ENCODE measurements at places on chromosomes 11 and 22.

GRCh38 chr11:76604081-76604625 is 66.4 kb downstream of the LRRC32 start:
- no peak for DNase-seq

DNA sequence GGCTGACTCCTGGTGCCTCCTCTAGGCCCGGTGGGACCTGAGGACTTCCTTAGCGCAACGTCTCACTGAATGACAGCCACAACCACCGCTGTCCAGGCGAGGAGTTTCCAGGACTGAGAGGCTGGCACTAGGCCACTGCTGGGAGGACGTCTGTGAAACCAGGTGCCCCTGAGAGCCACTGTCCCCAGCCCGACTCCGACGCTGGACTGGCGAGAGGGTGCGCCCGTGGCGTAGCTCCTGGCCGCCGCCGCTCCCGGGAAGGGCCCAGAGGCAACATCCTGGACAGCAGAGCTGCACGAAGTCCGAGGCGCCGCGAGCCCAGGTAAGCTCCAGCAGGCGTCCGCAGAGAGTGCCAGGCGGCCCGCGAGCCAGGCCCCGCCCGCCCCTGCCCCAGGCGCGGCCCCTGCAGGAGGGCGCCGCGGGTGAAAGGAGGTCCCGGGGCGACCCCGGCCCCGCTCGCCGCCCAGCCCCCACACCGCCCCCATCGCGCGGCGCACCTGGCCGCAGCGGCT is 525 bp downstream of the DGCR2 start:
- no peak for DNase-seq

- peak; percentile 13 for DNase-seq
Observed at GRCh38 chr11:6443269-6444003, 2.6 kb upstream of the HPX start.

GRCh38 chr22:21038405-21038804 is 6.0 kb upstream of the SLC7A4 start:
- DNase-seq = no peak

DNA sequence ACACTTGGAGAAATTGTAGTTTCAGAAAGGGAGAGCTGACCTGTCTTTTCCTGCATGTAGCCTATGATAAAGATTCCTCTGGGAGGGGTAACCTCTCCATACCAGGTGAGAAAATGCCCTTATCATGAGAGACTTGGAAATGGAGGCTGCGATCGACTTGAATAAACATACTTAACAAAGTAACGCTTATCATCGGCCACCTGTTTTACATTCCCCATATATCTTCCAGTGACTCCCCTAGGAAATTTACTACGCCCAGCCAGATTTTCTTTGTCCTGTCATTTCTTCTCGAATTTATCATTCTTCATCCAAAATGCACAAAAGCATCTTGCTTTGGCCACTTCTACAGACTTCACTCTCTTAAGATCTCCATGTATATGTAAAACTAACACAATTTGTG is 143.5 kb downstream of the CCDC81 start:
- no peak for DNase-seq

DNA sequence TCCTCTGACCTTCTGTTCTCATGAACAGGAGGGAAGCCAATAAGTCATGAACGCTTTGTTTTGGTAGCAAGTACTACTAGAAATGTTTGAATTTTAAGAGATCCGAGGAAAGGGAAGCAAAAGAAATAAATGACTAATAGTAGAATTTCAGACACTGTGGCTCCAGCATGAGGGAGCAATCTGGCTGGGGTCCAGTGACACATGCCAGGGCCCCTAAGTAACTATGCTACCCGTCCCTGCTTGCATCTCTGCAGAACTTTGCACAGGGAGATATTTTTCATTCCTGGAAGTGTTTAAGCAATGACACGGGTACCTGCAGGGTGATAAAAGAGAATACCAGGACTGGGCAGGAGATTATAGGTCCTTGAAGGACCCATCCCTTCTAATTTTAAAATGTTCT is 7.3 kb upstream of the ADAMTS8 start:
- DNase-seq = no peak

DNA sequence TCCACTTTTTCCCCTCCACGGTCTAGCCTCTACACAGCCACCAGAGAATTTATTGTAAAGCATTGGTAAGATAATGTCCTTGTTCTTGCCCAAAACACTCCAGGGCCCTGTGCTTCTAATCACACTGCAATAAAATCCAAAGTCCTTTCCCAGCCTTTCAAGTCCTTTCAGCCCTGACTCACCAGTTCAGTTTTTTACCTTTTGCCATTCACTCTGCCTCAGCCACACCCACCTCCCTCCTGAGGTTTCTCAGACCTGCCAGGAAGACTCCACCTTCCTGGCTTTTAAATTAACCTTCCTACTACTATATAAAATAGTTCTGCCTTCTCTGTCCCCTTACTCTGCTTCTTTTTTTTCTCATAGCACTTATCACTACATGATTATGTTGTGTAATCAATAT is 91.0 kb upstream of the ARHGAP32 start:
- no peak for DNase-seq

Data from stimulated activated CD8-positive, alpha-beta memory T cell treated with anti-CD3 and anti-CD28 coated beads, Interleukin-15, amount 100 ng/mL, for 24 hours (primary cell).